ENCODE measurements at places on chromosomes 3 and 15. TPM values are rescaled to one million over a fixed set of nuclear protein-coding genes. Genes with fewer than 3 reads are reported as not detected.

DNA sequence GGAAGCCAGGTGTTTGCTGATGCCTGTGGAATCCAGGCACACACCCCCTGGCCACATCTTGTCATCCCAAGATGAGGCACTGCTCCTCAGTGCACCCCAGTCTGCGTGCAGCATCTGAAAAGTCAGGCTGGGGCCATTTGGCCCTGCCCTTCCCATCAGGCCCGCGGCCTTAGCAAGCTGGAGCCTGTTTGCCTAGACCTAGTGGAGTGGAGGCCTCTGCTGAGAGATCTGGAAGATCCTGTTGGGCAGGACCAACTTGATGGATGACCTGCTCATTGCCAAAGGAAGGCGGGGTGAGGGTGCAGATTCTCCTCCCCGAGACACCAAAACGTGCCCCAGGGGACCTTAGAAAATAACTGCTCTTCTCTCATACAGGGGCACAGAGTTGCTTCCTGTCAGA, 220.2 kb downstream of the SHQ1 start:
- no peak overlapping the region for H3K4me3 ChIP-seq
- H3K36me3 ChIP-seq, result no peaks in the 10 kb centered on the region
- no peaks in the 10 kb centered on the region for H3K27me3 ChIP-seq

DNA sequence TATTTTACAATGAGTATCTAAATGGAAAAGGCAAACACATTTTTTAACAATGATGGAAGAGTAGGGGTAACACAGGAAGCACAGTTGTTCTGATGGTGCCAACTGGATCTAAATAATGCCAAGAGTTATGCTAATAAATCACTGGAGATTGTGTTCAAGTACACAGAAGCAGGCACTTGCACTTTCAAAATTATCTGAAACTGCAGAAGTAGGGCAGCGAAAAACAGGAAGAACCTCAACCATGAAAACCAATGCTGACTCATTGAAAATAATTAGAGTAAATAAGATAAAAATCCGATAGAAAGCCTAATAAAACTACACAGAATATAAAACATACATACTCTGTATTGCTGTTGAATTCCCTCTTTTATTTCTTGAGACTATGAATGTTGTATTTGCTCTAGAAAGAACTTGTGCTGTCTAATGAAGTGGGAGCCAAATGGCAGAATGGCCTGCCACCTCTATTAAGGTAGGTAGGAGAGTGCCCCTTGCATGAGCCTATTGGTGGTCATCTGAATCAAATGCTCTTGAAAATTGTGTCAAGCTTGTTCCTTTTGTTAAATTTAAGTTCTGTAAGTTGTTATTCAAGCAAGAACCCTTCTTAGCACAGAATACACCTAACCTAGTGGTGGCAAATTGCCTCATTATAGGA, 93.7 kb downstream of the ABI3BP start:
- H3K4me3 ChIP-seq, result no peak overlapping the region
- H3K27ac ChIP-seq, result peak overlapping the region; percentile 84
- H3K27me3 ChIP-seq, result no peaks in the 10 kb centered on the region
- H3K36me3 ChIP-seq, result no peaks in the 10 kb centered on the region

- no peaks in the 10 kb centered on the region for H3K4me1 ChIP-seq
- no peak overlapping the region for H3K4me3 ChIP-seq
- H3K27ac ChIP-seq, result no peak overlapping the region
- DNase-seq, result peak; percentile 42
Measured at GRCh38 chr15:81947548-81947947, 98.3 kb downstream of the MEX3B start.

DNA sequence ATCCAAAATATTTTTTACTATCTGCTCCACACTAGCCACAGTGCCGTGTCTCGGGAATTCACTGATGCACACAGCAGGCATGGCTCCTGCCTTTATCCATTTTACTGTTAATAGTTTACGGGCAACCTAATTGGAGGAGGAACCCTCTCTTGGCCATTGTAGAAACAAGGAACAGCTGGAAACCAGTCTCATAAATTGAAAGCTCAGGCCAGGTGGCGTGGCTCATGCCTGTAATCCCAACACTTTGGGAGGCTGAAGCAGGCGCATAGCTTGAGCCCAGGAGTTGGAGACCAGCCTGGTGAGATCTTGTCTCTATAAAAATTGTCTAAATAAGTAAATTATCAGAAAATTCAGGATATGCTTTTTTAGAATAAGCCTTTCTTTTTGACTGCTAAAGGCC, 39.0 kb downstream of the IL5RA start:
- H3K4me1 ChIP-seq, result no peaks in the 10 kb centered on the region
- no peaks in the 10 kb centered on the region for H3K36me3 ChIP-seq
- H3K27ac ChIP-seq, result no peak overlapping the region
- no peaks in the 10 kb centered on the region for H3K27me3 ChIP-seq
- DNase-seq, result no peak

GRCh38 chr3:71425491-71426071, 157.9 kb downstream of the FOXP1 start:
- no peaks in the 10 kb centered on the region for H3K27me3 ChIP-seq
- DNase-seq, result no peak

- H3K4me3 ChIP-seq, result no peak overlapping the region
- no peaks in the 10 kb centered on the region for H3K27me3 ChIP-seq
- H3K36me3 ChIP-seq, result peaks cover 9% of the 10 kb centered on the region
Measured at GRCh38 chr15:29699791-29700190, 122.5 kb downstream of the TJP1 start.

DNA sequence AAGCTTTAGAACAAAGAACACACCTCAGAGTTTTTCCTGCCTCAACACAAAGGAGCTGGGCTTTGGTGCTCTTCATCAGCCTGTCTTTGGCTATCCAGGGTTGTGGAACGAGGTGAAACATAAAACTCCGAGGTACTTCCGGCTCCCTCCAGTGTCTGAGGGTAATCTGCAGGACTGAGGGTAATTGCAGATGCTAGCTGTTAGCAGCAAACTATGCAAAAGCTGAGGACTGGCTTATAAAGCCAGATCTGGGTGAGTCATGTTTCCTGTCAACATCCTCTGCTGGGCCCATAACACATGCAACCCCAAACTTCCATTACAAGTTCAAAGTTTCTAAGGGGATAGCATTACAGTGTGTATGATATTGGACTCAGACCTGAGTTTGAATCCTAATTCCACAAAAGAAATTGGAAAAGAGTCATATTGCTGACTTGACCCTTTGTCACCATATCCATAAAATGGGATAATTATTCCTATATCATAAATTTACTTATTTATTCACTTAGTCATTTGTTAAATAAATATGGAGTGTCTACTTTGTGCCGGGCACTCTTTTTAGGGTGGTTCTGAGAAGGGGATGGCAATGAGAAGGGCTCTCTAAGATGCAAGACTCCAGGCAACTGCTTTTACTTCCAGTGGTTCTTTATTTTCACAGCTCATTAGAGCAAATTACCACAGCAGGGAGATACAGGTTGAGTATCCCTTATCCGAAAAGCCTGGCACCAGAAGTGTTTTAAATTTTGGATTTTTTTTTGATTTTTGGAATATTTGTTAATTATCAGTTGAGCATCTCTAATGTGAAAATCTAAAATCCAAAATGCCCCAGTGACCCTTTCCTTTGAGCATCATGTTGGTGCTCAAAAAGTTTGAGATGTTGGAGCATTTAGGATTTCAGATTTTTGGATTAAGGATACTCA, 9.5 kb upstream of the TRIM69 start:
- no peaks in the 10 kb centered on the region for H3K36me3 ChIP-seq
- peak; percentile 93 for DNase-seq
- H3K27me3 ChIP-seq, result no peaks in the 10 kb centered on the region
- H3K27ac ChIP-seq, result peak overlapping the region; percentile 59
- H3K4me3 ChIP-seq, result no peak overlapping the region

DNA sequence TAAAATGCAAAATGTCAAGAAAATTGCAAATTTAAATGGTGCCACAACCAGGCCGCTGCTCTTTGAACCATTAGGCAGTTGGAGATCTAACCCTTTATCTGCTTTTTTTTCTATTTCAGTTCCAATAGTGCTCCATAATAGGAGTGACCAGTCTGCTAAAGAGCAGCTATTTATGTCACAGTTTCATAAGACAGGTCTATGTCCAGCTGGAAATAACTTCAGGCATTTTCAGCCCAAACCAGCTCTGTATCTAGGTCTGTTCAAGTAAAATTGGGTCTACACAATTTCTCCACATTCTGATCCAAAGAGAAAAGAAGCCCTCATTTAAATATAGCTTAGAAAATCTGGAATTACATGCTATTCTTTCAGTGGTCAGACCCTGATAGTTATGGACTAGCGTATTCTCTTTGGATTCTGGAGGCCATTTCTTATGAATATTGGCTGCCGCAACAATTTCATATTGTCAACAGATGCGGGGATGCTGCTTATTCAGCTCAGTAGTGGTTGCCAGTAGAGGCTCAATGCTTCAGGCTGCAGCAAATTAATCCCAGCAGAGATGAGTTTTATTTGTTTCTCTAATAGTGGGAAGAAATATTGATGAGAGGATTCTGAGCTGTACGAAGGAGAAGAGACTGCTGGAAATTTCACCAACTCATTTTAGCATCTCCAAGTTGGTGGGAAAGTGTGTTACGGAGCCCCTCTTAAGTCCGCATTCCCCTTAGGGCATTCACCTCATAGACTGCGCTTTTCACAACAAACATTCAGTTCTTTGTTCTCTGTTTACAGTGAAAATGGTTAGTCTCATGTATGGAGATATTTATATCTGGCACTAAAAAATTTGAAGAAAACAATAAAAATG, 887.0 kb downstream of the ROBO1 start:
- no peak overlapping the region for H3K27ac ChIP-seq
- no peak overlapping the region for H3K4me3 ChIP-seq
- H3K36me3 ChIP-seq, result no peaks in the 10 kb centered on the region
- H3K4me1 ChIP-seq, result peaks cover 4% of the 10 kb centered on the region
- no peak for DNase-seq

GRCh38 chr3:42886294-42886822, 10.7 kb upstream of the CYP8B1 start:
- no peak for DNase-seq
- no peak overlapping the region for H3K27ac ChIP-seq
- peaks cover 7% of the 10 kb centered on the region for H3K27me3 ChIP-seq
- no peak overlapping the region for H3K4me3 ChIP-seq

- no peak for DNase-seq
- peaks cover 40% of the 10 kb centered on the region for H3K27me3 ChIP-seq
- H3K4me1 ChIP-seq, result no peaks in the 10 kb centered on the region
- H3K27ac ChIP-seq, result no peak overlapping the region
Measured at GRCh38 chr15:51756482-51756881, 5.1 kb downstream of the TMOD2 start.

GRCh38 chr3:124078953-124079911, 87.3 kb upstream of the ROPN1 start:
- H3K27me3 ChIP-seq, result peaks cover 4% of the 10 kb centered on the region
- no peak overlapping the region for H3K4me3 ChIP-seq
- H3K4me1 ChIP-seq, result no peaks in the 10 kb centered on the region
- DNase-seq, result peak; percentile 34
- no peaks in the 10 kb centered on the region for H3K36me3 ChIP-seq

- H3K4me1 ChIP-seq, result peaks cover 20% of the 10 kb centered on the region
- no peaks in the 10 kb centered on the region for H3K27me3 ChIP-seq
Measured at GRCh38 chr3:62142331-62143085, 230.8 kb downstream of the FEZF2 start.

DNA sequence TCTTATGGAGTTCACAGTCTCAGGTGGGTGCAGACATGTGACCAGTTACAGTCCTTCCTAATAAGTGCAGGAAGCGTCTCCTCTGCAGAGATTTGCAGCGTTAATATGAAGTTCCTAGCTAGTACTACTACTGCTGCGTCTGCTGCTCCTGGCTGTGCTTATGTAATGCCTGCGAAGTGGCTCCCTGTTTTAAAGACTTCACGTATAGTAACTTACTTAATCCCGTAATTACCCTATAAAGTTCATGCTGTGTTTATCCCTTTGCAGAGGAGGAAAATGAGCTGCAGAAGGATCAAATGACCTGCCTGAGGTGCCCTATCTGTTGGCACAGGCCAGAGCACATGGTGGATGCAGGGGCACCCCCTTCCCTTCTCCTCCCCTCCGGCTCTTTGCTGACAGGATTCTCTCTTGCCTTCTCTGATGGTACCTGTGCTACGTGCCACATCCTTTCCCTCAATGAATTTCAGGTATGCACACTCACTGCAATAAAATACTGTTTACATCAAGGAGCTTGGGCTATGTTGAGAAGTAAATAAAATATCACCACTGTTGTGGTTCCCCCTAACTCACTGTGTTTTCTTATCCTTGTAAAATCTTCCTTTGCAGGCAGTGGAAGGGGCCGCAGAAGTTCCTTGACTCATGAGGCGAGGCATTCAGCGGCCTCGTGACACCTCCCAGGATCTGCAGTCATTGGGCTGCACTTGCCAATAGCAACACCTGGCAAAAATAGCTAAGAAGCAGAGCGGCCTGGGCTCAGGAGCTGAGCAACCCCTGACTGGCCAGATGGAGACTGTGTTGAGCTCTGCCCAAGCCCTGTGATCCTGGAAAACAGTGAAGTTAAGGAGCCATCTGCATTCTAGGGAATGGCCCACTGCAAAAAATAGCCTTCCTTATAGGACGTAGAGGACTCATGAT, 188.9 kb upstream of the ATP10A start:
- H3K27me3 ChIP-seq, result no peaks in the 10 kb centered on the region
- no peaks in the 10 kb centered on the region for H3K4me1 ChIP-seq
- no peak overlapping the region for H3K4me3 ChIP-seq

- H3K36me3 ChIP-seq, result no peaks in the 10 kb centered on the region
- H3K4me3 ChIP-seq, result no peak overlapping the region
- H3K4me1 ChIP-seq, result no peaks in the 10 kb centered on the region
- H3K27me3 ChIP-seq, result no peaks in the 10 kb centered on the region
- no peak overlapping the region for H3K27ac ChIP-seq
Measured at GRCh38 chr3:140470962-140471361, 206.9 kb upstream of the TRIM42 start.

DNA sequence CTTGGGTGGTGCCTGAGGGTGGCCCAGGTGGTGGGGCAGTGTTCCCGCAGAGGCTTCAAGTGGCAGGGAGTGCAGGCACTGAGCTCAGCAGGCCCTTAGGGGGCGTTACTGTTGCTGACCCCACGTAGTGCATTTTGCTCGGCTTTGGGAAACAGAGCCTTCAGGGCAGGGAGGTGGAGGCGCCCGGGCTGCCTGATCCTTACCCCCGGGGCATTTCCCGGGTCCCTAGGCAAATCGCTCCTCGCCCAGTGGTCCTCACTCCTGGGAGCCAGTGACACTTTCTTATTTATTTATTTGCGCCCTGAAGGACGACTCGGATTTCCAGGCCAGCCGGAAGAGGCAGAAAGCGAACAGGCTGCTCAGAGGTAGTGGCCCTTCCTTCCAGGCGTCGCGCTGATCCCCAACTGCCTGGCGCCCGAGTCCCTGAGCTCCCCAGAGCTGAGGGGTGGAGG, 10.1 kb upstream of the FOXB1 start:
- H3K4me3 ChIP-seq, result no peak overlapping the region
- no peak overlapping the region for H3K27ac ChIP-seq
- no peaks in the 10 kb centered on the region for H3K36me3 ChIP-seq

GRCh38 chr15:77759896-77760592, 127.3 kb upstream of the LINGO1 start:
- no peaks in the 10 kb centered on the region for H3K27me3 ChIP-seq
- H3K27ac ChIP-seq, result no peak overlapping the region
- no peak overlapping the region for H3K4me3 ChIP-seq
- DNase-seq, result no peak
- no peaks in the 10 kb centered on the region for H3K36me3 ChIP-seq

KBTBD13 gene
- not detected for total RNA-seq

ISLR gene
- total RNA-seq, result not detected

HCLS1 gene
- total RNA-seq, result 68.5 TPM

ADAMTS17 gene
- total RNA-seq, result not detected

ADAMTS7 gene
- total RNA-seq, result 64.7 TPM
